A549 treated with RU486 at 1 μM for 4 hours (cell line): ENCODE measurements at places on chromosomes 1 and 21. TPM values are rescaled to one million over a fixed set of nuclear protein-coding genes. Genes with fewer than 3 reads are reported as not detected.

Gene FAM151A
- total RNA-seq = not detected in 5 replicates

Gene LINGO4
- total RNA-seq = not detected in 5 replicates

Gene AMY1B
- not detected in 5 replicates for total RNA-seq

Gene HRNR
- total RNA-seq = not detected in 5 replicates

Gene PDE4B
- 12.7 to 16.3 TPM (median 15.4 TPM) in 5 replicates for total RNA-seq
